ENCODE measurements at places on chromosomes 11 and 22. TPM values are rescaled to one million over a fixed set of nuclear protein-coding genes. Genes with fewer than 3 reads are reported as not detected.

Gene GLB1L3
- not detected for total RNA-seq

Gene EFCAB6
- 2.6 TPM for total RNA-seq

Gene DDTL
- total RNA-seq = 3.7 TPM

Gene TRPC6
- total RNA-seq = under 0.01 TPM

Gene TYR
- not detected for total RNA-seq

Gene KCNJ4
- total RNA-seq = not detected

Gene OPCML
- total RNA-seq = not detected

Gene TNNI2
- total RNA-seq = not detected

Gene PRG3
- total RNA-seq = not detected

Gene SCUBE1
- not detected for total RNA-seq

Gene CECR2
- total RNA-seq = under 0.01 TPM

Gene PRAME
- total RNA-seq = 0.37 TPM

Gene ACR
- total RNA-seq = not detected

Gene SYT8
- total RNA-seq = not detected

Gene FAM227A
- 1.4 TPM for total RNA-seq

Gene PISD
- 35.3 TPM for total RNA-seq

Gene SCO2
- total RNA-seq = 2.7 TPM

Gene OR51I1
- total RNA-seq = not detected

Gene OR51E1
- total RNA-seq = not detected

Gene KRTAP5-8
- total RNA-seq = not detected

Gene RAG1
- 0.20 TPM for total RNA-seq

Gene LRRC74B
- not detected for total RNA-seq

Gene CARD18
- total RNA-seq = not detected

Gene SLC22A12
- total RNA-seq = not detected

Gene DMC1
- 12.1 TPM for total RNA-seq

Gene TESMIN
- total RNA-seq = not detected

Gene GDPD4
- total RNA-seq = not detected

Gene SLC17A6
- total RNA-seq = not detected

Gene MAP6
- 0.73 TPM for total RNA-seq

Gene FREY1
- total RNA-seq = 2.3 TPM

Gene KCNE3
- total RNA-seq = 0.37 TPM

Gene CDON
- 11.9 TPM for total RNA-seq

Gene NEFH
- total RNA-seq = 0.37 TPM

Gene GGTLC3
- not detected for total RNA-seq

Gene OTOG
- total RNA-seq = not detected

Gene PTPMT1
- 50.3 TPM for total RNA-seq

Gene RTCB
- total RNA-seq = 86.2 TPM

Gene MYBPC3
- not detected for total RNA-seq

Gene GAL3ST3
- total RNA-seq = not detected

Data from subcutaneous preadipocyte (primary cell).